Amniotic stem cell (primary cell): ENCODE measurements at places on chromosomes 5 and 9.

DNA sequence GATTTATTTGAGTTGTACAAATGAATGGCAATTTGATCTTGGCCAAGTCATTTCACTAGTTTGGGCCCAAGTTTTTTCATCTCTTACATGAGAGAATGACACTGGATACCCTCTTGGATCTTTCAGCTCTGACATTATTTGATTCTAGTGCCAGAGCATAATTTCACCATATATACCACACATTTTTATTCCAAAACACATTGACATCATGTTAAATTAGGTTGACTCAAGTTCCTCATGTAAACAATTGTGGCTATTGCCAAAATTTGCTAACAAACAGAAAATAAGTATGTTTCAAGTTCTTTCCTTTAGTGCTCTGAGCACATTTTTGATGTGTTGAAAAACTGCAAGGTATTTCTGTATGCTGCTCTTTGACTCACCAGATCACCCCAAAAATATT is 375.8 kb downstream of the ZNF608 start:
- no peak for DNase-seq

- DNase-seq, result no peak
Observed at GRCh38 chr9:109967651-109968642, 187.9 kb downstream of the PALM2AKAP2 start.

GRCh38 chr5:170327168-170327567 is 29.6 kb upstream of the LCP2 start:
- DNase-seq, result no peak

DNA sequence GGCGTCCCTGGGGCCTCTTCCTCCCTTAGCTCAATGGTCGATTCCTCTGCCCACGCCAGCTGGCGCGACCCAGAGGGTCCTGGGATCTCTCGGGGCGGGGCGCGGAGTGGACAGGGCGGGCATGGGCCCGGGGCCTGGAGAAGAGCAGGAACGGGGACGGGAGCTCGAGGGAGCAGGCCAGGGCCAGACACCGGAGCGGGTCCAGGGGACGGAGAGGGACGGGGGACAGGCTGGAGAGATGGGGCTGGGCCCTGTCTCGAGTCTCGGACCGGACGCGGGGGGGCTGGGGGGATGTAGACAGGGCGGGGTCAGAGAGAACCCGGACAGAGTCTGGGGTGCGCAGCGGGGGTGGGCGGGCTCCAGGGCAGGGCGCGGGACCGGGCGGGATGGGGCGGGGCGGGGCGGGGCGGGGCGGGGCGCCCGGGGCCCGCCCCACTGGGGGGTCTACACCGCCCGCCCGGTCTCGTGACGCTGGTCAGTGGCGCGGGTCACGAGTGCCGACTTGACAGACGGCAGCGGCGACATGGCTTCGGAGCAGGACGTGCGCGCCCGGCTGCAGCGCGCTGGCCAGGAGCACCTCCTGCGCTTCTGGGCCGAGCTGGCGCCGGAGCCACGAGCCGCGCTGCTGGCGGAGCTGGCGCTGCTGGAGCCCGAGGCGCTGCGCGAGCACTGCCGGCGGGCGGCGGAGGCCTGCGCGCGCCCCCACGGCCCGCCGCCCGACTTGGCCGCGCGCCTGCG is at the start of gene UAP1L1:
UAP1L1 (plus strand) TSS at position 508 of the 738 bp plus-strand sequence; CDS start at position 524, 16 bp downstream.
- DNase-seq, result no peak

DNA sequence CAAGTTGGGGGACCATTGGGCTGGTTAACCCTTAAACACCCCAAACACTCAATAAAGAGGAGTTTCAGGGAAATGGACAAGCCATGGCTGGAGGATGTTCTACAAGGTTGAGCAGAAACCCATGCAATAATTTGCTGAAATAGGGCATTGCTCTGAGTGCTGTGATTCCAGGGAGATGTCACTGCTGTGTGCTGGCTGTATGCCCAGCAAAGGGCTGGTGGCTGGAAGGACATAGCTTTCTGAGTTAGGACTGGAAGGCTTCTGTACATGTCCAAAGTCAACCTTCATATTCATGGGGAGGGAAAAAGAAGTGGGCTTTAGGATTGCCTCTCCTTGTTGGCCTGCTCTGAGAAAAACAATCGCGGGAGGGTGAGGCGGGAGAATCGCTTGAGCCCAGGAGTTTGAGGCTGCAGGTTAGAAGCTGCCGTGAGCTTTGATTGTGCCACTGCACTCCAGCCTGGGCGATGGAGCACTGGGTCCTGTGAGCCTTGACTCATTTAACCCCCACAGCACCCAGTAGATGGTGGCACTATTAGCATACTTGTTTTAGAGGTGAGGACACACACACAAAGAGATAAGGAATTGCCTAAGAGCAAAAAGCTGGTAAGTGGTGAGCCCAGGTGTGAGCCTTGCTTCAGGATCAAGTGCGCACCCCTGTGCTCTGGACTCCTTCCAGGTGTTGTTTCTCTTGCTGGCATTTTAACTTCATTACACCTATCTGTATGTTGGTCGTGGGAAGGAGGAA is 20.4 kb downstream of the IL12B start:
- no peak for DNase-seq

DNA sequence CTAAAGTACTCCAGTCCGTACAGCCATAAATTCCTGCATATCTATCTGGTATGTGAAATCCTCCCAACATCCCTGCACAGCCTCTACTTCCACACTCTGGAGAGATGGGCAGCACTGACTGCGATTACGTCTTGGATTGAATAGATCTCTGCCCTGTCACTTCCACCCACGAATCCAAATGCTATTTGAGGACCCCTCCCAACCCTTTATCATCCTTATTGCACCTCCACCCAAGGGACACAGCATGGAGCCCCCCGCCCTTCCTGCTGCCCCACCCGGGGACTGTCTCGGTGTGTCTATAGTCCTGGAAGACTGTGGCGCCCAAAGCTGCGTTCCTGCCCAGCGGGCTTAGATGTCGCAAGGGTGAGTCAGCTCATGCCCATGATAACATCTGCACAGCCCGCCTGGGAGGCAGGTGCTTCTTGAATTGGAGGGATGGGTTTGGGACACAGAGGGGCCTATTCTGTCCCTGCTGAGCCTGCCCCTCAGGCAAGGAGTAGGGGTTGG is 105.7 kb upstream of the HAND1 start:
- no peak for DNase-seq

GRCh38 chr5:141992349-141992963 is 20.4 kb downstream of the GNPDA1 start:
- peak; percentile 35 for DNase-seq

GRCh38 chr9:27350382-27350976 is 53.5 kb upstream of the EQTN start:
- no peak for DNase-seq

GRCh38 chr5:53913941-53914340 is 353.5 kb downstream of the NDUFS4 start:
- DNase-seq, result no peak

DNA sequence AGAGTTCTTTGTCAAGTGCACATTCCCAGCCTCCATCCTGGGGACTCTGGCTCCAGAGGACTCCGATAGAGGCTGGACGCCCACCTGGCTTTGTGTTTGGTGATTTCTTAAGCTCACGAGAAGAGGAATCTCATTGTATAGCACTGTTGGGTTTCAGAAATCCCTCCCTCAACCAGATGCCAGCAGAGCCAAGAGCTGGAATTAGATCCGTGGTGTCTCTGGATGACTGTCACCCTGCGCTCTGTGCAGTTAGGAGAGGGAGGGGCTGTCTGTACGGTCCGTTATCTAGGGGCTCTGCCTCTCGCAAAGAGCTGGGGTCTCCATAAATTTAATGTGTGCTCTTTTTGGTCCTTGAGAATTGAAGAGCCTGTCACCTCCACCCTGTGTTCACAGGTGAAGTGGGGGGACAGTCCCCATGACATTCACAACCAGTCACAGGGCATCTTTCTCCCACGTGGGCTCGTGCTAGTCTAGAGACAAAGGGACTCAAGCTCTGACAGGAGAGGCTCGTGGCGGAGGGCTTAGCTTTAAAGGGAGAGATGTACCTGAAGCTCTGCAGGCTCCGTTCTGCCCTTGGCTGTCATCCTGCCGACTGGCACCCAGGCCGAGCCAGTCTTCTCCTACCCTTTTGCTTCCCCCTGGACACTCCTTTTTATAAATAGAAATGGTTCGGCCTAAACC is 41.4 kb downstream of the FAM78A start:
- DNase-seq, result no peak

DNA sequence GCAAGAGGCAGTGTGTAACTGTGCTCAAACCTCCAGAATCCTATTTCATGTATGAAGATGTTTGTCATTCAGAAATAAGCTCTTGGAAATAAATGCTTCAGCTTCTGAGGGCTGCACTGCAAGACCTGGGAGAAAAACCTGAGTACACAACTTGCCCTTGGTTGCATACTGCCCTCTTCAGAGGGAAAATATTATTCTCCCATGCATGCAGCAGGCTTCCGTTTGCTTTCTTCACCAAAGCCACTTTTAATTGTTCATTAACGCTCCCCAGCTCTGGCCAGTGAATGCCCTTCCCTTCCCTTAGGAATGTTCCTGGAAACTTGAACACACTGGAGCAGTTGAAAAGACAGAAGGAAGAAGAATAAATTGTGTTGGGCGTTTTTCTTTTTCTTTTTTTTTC is 2.5 kb upstream of the WHRN start:
- no peak for DNase-seq

GRCh38 chr5:152638996-152639552 is 234.0 kb upstream of the NMUR2 start:
- DNase-seq, result no peak

- DNase-seq, result no peak
Observed at GRCh38 chr5:56272765-56273164, 39.6 kb upstream of the ANKRD55 start.

DNA sequence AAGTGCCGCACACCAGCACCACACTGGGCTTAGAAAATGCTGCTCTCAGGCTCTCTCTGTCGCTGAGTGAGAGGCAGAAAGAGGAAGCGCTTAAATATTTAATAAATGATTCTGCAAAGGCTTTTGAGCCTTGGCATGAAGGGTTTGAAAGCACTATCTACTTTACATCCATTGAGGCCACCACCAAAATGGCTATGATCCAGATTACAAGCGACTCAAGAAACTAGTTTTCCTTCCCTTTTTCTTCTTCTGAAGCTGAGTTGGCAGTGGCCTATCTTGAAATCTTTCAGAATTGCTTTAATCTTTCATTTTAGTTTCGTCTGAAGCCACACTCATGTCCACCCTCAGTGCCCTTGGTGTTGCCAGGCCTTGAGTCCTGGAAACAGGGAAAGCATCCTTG is 59.5 kb downstream of the EBF1 start:
- no peak for DNase-seq

GRCh38 chr9:135982499-135983207 is 21.5 kb upstream of the UBAC1 start:
- DNase-seq, result no peak

GRCh38 chr5:150639751-150640150 is 709 bp upstream of the SYNPO start:
- no peak for DNase-seq

DNA sequence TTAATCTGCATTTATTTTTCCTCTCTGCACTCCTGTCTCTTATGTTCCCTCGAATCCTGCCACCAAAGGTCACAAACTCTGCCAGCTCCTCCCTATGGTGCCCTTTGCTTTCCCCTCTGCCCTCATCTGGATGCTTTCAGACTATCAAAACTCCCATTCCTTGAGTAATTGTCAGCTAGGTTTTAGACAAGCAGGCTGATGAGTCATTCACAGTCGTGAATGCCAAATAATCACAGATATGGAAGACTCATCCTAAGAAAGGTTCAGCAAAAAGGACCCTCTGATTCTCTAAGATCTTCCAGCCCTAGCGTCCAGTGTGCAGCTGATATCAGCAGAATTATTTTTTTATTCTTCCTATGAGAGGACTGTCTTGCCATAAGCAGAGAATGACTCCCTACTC is 104.5 kb upstream of the NUDT12 start:
- DNase-seq, result no peak

GRCh38 chr5:148145916-148146315 is 22.4 kb upstream of the SPINK14 start:
- DNase-seq, result no peak

- DNase-seq, result no peak
Observed at GRCh38 chr5:1654786-1655495, 131.2 kb upstream of the LPCAT1 start.

GRCh38 chr5:159257629-159258283 is 5.3 kb upstream of the UBLCP1 start:
- DNase-seq, result no peak

GRCh38 chr5:180521101-180521500 is 26.9 kb downstream of the CNOT6 start:
- no peak for DNase-seq

GRCh38 chr5:165349735-165350134 is 1844.3 kb downstream of the MAT2B start:
- no peak for DNase-seq

GRCh38 chr9:34145165-34145564 is 18.7 kb upstream of the DCAF12 start:
- no peak for DNase-seq

GRCh38 chr5:12119657-12120056 is 215.4 kb upstream of the CTNND2 start:
- no peak for DNase-seq

DNA sequence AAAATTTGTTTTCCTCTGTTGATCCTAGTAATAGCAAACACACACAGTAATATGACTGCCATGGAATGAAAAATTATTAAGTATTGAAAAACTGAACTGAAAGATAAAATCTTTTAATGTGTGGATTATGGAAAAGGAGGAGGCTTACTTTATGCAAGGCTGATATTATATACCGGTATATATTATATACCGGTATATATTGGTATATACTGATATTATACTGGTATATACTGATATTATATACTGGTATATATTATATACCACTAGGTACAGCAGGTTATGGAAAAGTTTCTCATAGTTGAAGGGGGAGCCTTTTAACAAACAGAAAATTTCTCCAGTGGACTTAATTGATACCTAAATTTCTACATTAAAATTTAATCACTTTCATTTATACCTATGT is 181.4 kb downstream of the SH3GL2 start:
- DNase-seq, result no peak
